ENCODE measurements at places on chromosomes 2 and 18.
A peak's percentile ranks its signal among the peaks of the same experiment; 100 is the strongest.

DNA sequence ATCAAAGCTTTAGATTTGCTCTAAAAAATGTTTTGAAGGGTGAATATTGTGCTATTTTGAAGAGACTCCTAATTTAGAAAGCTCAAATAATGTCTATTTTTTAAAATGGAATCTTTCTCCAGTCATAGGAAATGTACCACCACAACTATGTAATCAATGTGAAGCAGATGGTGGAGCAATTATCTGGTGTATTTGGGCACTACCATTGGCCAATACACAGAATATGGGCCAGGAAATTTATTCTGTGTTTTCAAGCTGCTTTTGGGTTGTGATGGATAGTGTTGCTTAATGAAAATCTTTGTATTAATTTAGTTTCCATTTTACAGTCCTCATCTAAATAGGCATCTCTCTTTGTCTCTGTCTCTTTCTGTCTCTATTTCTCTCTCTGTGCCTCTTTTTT, 17.1 kb upstream of the VWC2L start:
- peak; percentile 8 for DNase-seq

- no peak for DNase-seq
These were observed 181.0 kb downstream of the CDH2 start for GRCh38 chr18:27995770-27996502.

DNA sequence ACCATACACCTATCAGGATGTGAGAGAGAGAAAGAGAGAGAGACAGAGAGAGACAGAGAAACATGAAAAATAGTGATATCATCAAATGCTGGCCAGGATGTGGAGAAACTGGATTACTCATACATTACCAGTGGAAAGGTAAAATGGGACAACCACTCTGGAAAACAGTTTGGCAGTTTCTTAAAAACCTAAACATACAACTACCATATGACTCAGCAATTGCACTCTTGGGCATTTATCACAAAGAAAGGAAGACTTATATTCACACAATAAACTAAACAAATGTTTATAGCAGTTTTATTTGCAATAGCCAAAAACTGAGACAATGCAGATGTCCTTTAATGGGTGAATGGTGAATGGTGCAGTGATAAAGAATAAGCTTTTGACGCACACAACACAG, 29.1 kb downstream of the SLC4A3 start:
- no peak for DNase-seq

GRCh38 chr2:100589527-100589926, 26.7 kb downstream of the PDCL3 start:
- DNase-seq = no peak

GRCh38 chr2:42443718-42444399, 49.9 kb downstream of the KCNG3 start:
- no peak for DNase-seq

- no peak for DNase-seq
These were observed 734.2 kb upstream of the CHAC2 start for GRCh38 chr2:53033411-53033810.

DNA sequence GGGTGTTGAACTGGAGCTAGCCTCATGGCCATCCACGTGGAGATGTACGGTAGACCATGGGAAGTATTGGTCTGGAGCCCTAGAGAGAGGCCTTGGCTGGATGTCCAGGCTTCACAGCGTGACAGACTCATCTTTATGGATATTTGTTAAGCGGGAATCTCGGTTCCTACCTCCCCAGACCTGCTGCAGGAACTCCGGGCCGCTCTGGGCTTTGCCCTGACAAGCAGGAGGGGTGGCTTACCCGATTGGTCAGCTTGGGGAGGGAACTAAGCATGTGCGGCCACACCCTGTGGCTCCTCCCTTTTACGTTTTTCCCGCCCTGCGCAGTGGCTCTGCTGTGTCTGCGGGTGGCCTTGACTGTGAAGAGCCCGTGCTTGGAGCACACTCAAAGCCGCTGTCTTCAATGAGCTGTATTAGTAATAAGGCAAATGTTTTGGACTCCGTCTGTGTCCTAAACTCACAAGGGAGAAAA, 52.3 kb downstream of the PAPOLG start:
- no peak for DNase-seq

DNA sequence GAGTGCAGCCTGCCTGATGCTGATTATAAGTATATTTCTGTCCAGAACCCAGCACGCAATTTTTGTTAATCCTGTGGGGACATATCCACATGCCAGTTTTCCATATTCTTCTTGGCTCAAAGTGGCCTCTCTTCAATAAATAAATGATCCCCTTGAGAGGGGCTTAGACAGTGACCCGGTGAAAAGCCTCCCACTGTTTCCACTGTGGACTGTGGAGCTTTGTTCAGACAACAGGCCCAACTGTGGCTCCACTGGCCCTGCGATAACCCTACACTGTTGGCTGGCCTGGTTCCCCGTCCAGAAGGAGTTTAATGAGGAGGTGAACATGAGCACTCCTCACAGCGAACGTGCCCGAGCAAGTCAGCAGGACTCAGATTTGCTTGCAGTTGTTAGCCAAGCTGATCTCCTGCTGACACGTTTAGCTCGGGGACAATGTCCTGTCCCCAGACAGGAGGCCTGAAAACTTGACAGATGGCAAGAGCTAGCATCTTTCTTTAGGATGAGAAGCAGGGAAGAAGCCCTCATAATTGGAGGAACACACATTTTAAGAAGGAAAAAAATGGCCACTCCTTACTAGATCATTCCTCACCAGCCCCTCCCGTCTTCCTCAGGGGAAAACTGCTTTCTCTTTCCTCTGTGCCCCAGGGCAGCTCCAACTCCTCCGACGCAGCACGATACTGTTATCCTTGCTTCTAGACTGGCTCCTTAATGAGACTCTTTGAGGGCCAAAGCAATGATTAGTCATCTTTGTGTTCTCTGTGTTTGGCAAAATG, 20.0 kb upstream of the MTCL1 start:
- peak; percentile 100 for DNase-seq

GRCh38 chr2:213067888-213068287, 83.5 kb downstream of the IKZF2 start:
- no peak for DNase-seq

GRCh38 chr2:112529757-112530156, 12.5 kb upstream of the POLR1B start:
- no peak for DNase-seq

GRCh38 chr18:57273194-57273593, 79.2 kb upstream of the ST8SIA3 start:
- no peak for DNase-seq

GRCh38 chr2:236311286-236311685, 47.1 kb upstream of the ASB18 start:
- no peak for DNase-seq

GRCh38 chr2:44267796-44268648, 7.3 kb upstream of the SLC3A1 start:
- DNase-seq = no peak

DNA sequence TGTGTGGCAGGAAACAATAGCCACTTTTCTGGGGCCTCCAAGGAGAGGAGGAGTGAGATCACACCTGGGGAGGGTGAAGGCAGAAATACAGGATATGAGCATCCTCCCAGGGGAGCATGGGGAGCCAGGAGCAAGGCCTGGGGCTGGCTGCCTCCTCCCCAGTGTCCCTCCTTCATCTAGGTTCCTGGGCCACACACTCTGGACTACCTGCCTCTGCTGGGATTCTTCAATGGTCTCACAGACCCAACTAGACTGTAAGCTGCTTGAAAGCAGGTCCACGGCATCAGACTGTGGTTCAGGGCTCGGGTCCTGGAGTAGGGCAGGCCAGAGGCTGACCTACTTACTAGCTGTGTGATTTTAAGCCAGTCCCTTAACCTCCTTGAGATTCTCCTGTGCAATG, 94.0 kb downstream of the MCFD2 start:
- no peak for DNase-seq

DNA sequence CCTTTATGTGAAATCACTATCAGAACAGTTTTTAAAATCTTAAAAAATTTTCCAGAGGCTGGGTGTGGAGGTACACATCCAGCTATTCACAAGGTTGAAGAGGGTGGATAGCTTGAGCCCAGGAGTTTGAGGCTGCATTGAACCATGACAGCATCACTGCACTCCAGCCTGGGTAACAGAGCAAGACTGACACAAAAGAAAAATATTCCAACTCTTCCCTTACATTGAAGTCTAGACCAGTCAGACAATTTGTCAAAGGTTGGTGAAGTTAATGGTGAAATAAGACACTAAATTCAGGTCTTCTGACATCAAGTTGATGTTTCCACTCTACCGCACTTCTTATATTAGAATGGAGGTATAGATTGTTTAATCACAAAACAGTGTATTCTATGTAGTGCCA, 52.8 kb downstream of the HYCC2 start:
- DNase-seq = no peak

GRCh38 chr2:171718720-171719119, 31.5 kb downstream of the DYNC1I2 start:
- no peak for DNase-seq

- peak; percentile 69 for DNase-seq
These were observed 125.3 kb downstream of the ZFP36L2 start for GRCh38 chr2:43100883-43101662.

DNA sequence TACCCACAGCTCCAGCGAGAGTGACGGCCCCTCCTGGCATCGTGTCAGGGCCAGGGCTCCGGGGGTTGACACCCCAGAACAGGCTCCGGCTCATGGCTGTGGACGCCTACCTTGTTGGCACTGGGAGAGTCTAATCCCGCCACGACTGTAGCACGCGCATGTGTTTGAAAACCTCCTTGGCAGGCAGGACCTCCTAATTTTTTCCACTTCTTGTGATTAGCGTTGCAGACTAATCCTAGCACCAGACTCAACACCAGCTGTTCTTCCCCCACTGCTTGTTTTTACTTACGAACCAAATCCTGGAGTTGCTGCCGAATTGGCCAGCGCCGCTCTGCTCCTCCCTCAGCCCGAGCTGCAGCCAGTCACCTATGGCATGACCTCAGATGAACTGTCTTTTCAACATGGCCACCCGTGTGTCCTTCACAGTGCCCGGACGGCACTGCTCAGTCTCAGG, 110.7 kb downstream of the KLHL29 start:
- DNase-seq = no peak

DNA sequence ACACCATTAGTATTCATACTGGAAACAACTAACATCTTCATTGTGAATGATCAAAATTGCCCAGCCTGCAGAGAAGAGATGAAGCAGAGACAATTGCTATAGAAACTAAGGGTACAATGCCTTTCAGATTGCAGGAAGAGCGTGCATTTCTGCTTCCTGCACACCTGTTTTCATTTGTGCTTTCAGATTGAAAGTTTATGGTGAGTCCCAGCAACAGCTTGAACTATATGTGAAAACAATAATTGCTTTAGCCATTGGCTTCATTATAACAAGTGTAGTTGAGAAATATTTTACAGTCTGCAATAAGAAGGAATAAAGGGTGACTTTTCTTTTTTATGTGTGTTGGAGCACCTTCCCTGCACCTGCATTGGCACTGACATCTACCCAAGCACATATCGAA, 136.3 kb downstream of the CD8B2 start:
- DNase-seq = no peak

DNA sequence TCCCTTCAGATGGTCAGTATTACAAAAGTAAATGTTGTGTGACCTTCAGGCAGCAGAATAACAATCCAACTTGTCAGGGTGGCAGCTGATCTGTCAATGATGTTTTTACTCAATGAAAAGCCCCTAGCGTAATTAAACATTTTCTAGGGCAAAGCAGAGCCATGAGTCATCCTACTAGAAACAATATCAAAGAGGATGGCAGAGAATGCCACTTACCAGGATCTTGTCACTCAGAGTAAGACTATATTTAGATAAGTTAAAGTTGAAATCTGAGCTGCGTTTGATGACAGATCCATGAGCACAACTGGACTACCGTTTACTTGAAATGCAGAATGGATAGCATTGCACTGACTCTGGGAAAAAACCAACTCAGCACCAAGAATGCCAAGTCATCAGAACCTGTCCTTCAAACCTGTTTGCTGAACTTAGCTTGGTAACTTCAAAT, 612.6 kb upstream of the ACVR2A start:
- DNase-seq = peak; percentile 63

DNA sequence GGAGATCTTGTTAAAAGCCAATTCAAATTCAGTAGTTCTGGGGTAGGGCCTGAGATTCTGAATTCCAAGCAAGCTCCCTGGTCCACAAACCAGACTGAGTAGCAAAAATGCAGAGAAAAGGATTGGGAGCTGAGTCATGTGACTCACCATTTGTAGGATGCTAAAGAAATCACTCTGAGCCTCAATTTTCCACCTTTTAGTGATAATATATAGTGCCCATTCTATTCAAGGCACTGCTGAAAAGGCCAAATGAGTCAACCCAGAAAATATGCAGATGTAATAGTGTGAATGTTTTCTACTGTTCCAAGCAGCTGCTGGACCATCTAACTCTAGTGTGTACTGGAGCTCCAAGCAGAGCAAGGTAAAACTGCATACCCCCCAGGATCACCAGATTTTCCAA, 47.2 kb downstream of the SLC14A2 start:
- DNase-seq = no peak

DNA sequence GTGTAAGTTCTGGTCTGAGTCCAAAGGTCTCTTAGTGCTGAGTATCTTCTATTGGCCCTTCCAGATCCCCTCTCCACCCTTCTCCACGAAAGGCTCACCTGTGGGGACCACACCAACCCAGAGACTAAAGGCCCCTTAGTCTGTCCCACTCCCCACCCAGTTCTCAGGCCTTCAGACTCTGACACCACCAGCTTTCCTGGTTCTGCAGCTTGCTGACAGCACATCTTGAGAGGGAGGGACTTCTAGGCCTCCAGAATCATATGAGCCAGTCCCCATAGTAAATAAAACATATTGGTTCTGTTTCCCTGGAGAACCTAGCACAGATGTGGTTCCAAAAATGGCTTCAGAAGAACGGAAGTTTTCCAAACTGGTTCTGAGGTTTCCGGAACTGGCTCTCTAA, 38.5 kb upstream of the KLF11 start:
- no peak for DNase-seq

- DNase-seq = no peak
These were observed 156.2 kb upstream of the KCNH7 start for GRCh38 chr2:162994718-162995117.

- no peak for DNase-seq
These were observed 136.2 kb downstream of the FMNL2 start for GRCh38 chr2:152470861-152471854.

DNA sequence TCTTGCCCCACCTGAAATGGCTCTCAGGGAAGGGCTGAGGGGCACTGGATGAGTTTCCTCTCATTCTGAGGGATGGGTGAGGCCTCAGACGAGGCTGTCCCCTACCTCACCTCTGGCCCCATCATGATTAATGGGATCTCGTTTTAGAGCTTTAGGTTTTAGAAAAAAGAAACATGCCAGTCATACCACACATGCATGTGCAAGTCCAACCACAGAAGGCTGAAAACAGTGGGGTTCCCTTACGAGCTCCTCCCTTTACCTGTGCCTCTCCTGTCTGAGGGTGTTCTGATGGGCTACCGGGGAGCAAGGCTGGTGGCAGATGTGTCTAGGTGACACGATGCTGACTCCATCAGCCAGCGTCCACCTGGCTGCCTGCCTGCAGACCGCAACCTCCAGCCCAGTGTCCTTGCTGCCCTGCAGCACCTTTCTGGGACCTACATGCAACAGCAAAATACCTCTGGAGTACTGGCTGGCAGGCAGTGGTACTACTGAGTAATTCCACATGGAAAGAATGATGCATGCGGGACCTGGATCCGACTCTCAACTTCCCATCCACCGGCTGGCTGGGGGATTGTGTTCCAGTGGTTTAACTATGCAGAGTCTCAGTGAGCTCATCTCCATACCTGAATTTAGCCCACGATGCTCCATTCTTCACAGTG, 9.1 kb upstream of the LYPD6B start:
- DNase-seq = no peak

All from NCI-H69 (cell line).